Pons (tissue), 1 donor: ENCODE measurements at places on chromosomes 6 and 20.

GRCh38 chr6:63792736-63793464, 157.3 kb downstream of the PHF3 start:
- no peak for DNase-seq

DNA sequence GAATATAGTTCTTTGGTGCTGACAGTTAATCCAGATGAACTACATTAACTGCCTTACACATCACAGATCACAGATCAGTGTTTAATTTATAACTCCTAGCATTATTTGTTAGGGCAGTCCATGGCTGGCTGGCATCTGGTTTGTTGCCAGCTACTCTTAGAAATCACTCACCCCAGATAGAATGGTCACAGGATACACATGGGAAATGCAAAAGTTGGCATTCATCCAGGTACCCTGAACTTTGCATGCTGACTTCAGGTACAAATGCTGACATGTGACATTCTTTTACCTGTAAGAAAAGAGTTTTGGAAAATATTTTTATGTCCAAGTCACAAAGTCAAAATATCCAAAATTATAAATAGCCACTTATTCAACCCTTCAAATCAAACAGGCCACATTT, 20.2 kb downstream of the FBXL4 start:
- DNase-seq: no peak

- DNase-seq: no peak
Observed at GRCh38 chr6:16238963-16239797, 793 bp downstream of the GMPR start.

DNA sequence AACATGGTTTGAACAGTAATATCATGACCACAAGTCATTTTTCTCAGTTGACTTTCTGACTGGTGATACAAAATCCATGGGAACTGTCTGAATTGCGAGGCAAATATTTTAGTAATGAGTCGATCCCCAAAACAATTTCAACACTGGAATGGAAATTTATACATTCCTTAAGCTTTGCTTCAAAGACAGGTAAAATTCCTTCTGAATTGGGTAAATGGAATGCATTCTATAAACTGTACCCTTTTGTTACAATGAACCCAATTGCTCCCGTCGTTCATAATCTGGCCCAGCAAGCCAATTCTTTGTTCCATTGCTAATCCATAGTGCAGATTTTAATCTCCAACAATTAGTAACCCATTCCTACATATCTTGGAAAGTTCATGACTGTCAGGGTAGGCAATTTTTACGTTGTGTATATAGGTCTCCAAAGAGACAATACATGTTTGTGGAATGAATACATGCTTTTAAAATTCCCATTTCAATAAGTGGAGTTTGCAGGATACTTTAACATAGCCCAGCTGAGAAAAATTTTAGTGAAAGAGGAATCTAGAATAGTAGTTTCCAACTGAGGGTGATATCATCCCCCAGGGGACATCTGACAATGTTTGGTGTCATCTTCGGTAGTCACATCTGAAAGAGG, 32.7 kb downstream of the CYP24A1 start:
- DNase-seq: no peak

DNA sequence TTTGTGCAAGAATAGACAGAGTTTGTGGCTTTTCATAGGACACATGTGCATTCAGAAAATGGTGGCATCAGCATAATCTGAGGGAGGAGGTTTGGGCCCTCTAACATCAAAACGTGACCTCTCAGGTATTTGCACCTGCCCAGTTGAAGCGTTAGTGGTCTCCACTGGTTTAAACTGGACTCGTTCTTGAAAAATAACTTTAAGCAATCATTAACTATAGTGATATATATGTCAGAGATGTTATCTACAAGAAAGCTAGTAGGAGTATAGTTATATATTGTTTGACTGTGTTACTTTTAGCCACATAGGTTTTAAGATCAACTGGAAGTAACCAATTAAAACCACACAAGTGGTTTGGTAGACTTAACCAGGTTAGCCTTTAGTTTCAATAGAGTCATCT, 607.4 kb downstream of the MAFB start:
- no peak for DNase-seq

- DNase-seq: no peak
Observed at GRCh38 chr20:57614490-57615444, 5.5 kb downstream of the ZBP1 start.

DNA sequence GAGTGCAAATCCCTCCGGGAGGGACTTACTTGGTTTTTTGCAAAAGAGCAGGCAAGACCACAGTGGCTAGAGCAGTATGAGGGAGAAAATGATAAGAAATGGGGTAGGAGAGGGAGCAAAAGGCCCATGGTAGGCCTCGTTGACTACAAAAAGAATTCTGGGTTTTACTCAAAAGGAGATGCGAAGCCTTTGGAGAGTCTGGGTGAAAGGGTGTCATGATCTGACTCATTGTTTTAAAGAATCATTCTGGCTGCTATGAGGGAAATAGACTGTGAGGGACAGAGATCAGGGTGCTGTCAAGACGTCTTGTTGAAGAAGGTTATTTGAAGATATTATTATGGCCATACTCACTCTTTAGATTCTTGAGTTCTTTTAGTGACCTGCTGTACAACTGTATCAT, 13.0 kb downstream of the TBC1D32 start:
- DNase-seq: no peak

- peak; percentile 89 for DNase-seq
Observed at GRCh38 chr6:113732384-113732966, 124.7 kb upstream of the MARCKS start.

DNA sequence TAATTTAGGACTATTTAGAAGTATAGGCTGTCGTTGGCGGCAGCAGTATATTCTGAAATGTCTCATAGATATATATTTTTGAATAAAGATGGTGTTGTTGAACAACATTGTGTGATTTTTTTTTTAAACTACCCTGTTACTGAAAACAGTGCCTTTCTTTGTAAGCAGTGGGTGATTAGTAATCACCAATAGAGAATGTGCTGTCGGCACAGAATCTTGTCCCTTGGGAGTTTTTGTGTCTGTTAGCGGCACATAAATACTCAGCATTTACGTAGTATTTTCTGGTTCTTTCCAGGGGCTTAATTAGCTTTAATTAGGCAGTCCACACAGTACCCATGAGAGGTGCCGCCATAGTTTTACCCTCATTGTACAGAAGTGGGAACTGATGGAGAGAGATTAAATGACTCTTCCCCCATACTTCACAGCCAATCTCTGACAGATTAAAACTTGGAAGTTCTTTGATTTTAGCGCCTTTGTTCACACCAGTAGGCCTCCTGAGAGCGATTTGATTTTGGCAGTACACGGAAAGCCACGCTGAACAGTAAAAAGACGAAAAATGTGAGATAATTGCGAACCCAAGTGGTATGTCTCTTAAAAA, 58.8 kb downstream of the RPRD1B start:
- no peak for DNase-seq

GRCh38 chr6:50959081-50959641, 140.5 kb downstream of the TFAP2B start:
- DNase-seq: no peak

GRCh38 chr6:169701311-169701953, 397 bp downstream of the WDR27 start:
- no peak for DNase-seq

- DNase-seq: no peak
Observed at GRCh38 chr20:47008842-47009518, 114.3 kb downstream of the EYA2 start.

DNA sequence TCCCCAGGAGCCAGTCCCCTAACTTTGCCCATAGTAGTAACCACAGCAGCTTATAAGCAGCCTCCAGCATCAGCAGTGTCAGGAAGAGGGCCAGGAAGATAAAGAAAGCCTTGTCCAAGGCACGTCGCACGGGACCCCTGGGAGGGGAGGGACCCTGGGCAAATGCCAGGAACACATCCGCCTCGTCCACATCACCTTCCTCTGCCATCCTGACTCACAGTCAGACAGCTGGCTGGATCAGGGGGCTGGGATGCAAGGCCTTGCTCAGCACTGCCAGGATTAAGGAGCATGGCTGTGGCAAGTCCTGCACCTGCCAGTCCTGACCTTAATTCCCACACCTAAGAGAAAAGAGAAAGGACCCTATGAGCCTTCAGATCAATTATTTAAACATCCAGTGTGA, 11.5 kb upstream of the ZBTB22 start:
- DNase-seq: no peak

DNA sequence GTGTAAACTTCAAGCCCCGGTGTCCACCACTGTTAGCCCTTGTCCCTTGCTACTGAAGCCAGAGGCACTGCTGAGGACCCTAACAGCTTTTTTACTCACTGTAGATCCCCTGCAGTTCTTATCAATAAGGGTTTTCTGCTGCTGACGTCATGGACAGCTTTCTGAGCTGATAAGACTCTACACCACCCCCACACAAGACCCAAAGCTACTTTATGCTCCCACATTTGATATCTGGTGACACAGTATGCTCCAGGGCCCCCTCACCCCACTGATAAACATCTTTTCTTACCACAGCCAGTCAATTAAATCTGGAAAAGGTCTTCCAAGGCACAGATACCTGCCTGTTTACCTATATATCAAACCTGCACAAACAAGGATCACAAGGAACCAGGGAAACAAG, 65.3 kb downstream of the NUS1 start:
- no peak for DNase-seq

GRCh38 chr6:108363113-108363512, 68.3 kb downstream of the AFG1L start:
- DNase-seq: no peak

GRCh38 chr6:144712541-144712940, 427.4 kb downstream of the UTRN start:
- DNase-seq: no peak

DNA sequence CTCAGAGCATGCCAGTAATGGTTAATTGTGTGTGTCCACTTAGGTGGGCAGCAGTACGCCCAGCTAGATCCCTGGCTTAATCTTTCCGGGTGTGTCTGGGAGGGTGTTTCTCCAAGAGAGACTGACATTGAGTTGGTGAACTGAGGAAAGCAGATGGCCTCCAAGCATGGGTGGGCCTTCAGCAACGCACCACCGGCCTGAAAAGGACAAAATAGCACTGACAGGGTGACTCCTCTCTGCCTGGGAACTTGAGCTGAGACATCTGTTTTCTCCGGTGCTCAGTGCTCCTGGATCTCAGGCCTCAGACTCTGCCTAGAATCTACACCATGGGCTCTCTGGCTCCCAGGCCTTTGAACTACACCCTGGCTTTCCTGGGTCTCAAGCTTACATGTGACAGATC, 43.2 kb downstream of the C6orf118 start:
- no peak for DNase-seq

DNA sequence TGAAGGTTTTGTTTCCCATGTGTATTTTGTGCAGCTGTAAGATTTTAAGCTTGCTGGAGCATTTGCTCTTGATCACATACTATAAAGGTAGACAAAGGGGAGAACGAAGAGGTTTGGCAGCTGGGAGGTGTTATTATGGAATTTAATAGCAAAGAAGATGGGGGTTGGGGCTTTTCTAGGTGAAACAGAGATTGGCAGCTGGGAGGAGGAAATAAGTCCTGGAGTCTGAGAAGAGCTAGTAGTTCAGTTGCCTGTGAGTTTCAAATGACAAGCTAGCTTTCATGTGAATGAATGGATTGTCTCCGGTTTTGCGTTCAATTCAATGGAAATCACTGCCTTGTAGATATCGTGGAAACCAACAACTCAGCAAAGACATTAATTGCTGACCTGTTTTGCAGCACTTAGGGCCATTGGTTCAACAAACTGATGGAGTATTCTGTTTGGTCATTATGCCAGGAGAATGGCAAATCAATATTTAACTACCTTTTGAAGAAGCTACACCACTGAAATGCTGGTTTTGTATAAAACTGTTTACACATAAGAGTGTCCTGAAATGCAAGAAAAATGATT, 38.1 kb upstream of the FLRT3 start:
- peak; percentile 28 for DNase-seq

DNA sequence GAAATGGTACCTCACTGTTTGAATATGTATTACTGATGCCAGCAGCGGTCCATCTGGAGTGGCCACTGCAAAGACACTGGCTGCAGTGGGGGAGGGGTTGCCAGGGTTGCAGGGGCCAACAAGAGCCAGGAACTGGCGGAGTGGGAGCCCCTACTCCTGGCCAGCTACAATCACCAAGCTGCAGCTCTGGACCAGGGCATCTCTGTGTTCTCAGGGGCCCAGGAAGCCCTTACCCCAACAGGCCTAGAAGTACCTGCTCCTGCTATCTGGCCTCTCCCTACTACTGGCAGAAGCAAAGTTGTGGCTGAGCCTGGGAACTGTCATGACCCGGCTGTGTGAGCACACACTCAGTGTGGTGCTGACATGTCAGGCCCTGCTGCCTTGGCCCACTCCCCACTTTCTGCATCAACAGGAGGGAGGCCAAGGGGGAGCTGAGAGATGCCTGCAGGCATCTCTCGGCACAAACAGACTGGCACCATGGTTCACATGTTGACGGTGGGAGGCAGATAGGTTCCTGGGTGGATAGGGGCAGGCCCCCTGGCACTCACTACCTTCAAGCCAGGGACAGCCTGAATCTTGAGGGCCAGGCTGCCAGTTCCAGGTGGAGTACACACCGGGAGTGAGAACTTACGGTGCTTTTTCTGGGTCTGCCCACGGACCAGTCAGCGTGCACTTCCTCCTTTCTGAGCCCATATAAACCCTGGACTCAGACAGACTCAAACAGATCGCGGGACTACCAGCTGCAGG, 1188.0 kb downstream of the GRIK2 start:
- DNase-seq: no peak

DNA sequence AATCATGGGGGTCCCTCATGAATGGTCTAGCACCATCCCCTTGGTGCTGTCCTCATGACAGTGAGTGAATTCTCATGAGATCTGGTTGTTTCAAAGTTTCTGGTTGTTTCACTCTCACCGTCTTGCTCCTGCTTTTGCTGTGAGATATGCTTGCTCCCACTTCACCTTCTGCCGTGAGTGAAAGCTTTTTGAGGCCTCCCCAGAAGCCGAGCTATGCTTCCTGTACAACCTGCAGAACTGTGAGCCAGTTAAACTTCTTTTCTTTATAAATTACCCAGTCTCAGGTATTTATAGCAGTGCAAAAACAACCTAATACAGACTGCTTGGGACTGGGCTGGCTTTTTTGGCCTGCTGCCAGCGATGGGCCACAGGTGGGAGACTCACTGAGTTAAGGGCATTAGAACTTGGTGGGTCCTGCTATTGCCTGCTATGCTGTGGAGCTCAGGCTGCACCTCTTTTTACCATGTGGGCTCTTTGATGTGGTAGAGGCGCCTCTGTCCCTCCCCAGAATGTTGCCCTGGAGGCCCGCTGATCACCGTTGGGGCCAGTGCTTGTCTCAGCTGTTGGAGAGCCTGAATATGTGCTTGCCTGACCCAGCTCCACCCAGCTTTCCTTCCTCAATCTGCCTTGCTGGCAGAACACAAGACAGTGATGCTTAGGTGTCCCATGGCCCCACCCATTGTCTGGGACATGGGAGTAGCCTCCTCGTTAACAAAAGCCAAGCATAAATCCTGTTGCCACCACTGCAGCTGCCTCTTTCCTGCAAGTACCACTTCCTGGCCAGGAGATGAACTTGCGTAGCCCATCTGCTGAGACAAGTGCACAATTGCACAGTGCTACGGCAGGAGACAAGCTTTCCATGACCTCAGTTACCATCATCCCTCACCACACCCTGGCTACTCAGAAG, 47.1 kb downstream of the IGF2R start:
- DNase-seq: no peak

- no peak for DNase-seq
Observed at GRCh38 chr6:167892835-167893815, 66.4 kb downstream of the AFDN start.

GRCh38 chr20:11521476-11522365, 396.0 kb upstream of the BTBD3 start:
- DNase-seq: no peak

GRCh38 chr20:21074605-21075336, 31.4 kb downstream of the LINC00237 start:
- DNase-seq: no peak
